ENCODE measurements at places on chromosomes 12 and 14. TPM values are rescaled to one million over a fixed set of nuclear protein-coding genes. Genes with fewer than 3 reads are reported as not detected.
A peak's percentile ranks its signal among the peaks of the same experiment; 100 is the strongest.

INSM2 gene
- total RNA-seq, result not detected

DNA sequence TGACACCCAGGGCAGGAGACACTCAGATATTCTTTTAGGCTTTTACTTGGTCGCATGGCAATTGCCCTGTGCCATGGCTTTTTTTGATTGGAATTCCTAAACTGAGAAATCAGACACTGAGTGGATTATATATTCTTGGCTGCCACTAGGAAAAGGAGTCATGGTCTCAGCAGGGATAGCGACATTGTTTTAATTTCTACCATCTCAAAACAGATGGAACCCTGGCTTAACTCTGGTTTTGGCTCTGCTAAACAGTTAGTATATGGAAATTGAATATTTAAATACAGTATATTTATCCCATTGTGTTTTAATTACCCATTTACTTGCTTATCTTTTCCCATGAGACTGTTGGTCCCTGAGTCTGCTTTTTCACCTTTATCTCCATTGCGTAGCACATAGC lies 84.0 kb downstream of the DACT1 start:
- no peak for DNase-seq

GRCh38 chr14:69048456-69048855 lies 69.4 kb upstream of the ACTN1 start:
- DNase-seq, result no peak

DTX1 gene
- total RNA-seq, result 6.2 TPM

- no peak for DNase-seq
Observed at GRCh38 chr12:15837141-15837790, 44.9 kb upstream of the STRAP start.

- no peak for DNase-seq
Observed at GRCh38 chr12:131280426-131280825, 326.7 kb downstream of the ADGRD1 start.

DCAF4 gene
- 18.8 TPM for total RNA-seq

- peak; percentile 82 for DNase-seq
Observed at GRCh38 chr12:109804820-109805761, 28.1 kb downstream of the TRPV4 start.

DNA sequence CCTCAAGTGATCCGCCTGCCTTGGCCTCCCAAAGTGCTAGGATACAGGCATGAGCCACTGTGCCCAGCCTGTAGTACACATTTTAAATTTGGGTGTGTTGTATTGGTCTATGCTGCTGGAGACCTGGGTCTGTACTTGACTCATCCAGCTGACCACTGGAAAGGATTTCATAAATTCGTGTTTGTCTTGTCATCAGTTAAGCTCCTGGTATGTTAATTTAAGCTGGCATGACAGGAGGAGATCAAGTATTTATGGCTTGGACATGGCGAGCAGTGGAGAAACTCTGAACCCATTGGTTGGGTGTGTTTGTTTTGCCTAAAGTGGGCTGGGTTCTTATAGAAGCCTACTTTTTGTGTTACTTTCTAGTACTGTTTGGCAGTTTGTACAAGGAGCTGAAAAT lies 24.2 kb downstream of the YY1 start:
- DNase-seq, result no peak
